ENCODE measurements at places on chromosomes 2 and 18.

DNA sequence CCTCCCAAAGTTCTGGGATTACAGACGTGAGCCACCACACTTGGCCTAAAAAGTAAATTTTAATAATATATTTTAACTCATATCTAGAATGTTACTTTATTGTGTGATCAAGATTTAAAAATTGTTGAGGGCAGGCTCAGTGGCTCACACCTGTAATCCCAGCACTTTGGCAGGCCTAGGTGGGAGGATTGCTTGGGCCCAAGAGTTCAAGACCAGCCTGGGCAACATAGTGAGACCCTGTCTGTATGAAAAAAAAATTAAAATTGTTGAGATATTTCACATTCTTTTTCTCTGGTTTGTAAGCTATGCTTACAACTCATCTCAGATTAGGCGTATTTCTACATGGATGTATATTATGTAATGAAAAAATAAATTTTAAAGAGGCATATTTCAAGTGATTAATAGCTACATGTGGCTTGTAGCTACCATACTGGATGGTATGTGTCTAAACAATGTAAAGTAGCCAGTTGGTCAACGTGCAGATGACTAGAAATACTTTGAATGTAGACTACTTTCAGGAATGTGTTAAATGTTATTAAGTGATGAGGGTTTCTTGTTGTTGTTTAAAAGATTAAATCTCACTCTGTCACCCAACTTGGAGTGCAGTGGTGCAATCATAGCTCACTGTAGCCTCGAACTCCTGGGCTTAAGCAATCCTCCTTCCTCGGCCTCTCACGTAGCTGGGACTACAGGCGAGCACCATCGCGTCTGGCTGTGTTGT is 5.9 kb downstream of the RAB10 start:
- DNase-seq = no peak

DNA sequence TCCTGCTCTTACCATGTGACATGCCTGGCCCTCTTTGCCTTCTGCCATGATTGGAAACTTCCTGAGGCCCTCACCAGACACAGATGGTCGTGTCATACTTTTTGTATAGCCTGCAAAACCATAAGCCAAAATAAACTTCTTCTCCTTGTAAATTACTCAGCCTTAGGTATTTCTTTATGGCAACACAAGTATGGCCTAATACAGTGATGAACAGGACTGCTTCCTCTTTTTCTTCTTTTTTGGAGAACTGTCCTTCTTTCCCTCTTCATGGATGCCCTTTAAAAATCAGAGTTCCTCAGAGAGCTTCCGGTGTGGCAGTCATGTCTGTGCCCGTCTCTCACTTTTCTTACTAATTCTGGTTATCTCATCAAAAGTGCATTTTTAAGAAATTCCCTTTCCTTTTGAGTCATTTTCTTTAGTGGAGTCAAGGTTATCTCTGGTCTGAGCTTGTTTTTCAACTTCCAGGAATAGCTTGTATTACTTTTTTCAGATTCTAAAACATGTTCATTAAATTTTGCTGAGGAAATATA is 9.2 kb upstream of the IL1A start:
- peak; percentile 47 for DNase-seq

DNA sequence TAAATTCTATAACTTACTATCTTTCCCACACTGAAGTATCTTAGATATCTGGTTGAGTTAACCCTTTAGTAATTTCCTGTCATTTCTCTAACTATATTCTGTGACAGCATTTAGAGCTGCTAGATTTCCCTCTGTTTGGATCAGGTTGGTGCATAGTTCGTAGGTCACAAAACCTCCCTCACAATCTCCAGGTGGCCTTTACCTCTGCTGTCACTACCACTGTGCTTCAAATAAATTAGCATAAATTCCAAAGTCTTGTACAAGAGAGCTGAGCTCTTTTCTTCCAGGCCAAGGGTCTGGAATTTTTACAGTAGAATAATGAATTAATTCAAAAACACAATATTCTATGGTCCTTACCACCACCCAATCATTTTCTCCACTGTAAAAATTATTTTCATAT is 739.7 kb downstream of the ERBB4 start:
- DNase-seq = no peak

DNA sequence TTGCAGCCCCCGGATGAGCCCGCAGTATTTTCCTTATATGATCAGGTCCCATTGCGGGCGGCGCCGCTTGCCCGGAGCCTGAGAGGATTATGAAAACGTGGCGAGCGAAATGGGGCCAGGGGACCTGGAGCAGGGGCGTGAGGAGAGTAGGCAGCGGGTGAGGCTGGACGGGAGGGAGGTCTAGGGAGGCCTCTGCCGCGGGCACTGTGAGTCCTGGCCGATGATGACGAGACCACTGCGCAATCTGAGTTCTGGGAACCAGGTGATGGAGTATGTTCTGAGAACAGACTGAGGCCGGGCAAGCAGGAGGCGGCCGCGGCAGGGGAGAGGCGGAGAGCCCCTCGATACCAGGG is 790 bp upstream of the ACAA2 start:
- DNase-seq = peak; percentile 75

DNA sequence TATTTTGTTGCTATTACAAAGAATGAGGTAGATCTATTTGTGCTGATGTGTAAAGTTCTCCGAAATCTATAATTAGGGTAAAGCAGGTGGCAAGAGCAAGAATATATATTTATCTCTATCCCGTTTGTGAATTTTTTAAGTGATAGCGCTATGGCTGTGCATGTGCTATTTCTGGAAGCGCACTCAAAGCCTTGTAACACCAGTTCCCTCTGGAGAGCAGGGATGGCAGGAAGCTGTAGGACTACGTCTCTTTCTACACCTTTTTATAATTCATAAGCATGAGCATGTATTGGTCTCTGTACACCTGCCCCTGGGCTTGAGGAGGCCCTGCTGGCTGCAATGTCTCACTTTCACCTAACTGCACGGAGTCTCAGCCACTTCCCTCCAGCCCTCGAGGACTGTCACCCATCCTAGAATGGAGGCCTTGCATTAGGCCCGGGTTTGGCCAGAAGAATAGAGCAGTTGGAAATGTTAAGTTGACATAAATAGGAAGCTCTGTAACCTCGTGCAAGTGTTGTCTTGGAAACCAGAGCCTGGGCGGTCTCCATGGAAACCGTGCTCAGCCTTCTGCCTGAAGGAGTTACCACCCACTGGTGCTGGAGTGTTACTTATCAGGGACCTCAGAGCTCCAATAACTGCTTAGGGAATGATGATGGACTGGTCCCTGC is 20.9 kb downstream of the ITM2C start:
- peak; percentile 21 for DNase-seq

GRCh38 chr2:168622559-168622958 is 166.5 kb downstream of the CERS6 start:
- DNase-seq = no peak

DNA sequence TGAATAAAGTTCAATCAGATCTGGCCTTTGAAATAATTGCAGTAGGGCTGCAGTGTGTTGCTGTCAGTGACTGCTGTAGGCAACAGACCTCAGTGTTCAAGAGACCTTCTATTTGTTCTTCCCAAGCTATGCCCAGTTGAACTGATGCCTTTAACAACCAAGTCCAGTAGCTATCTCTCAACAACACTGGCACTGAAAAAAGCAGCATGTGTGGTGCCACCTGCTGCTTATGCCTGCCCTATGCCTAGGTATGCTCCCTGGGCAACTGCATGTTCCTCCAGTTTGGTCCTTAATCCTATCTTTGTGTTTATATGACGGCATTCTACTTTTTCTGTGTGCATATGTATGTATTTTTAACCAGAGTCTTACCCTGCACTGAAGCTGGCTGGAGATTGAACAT is 523.9 kb upstream of the MEX3C start:
- no peak for DNase-seq

DNA sequence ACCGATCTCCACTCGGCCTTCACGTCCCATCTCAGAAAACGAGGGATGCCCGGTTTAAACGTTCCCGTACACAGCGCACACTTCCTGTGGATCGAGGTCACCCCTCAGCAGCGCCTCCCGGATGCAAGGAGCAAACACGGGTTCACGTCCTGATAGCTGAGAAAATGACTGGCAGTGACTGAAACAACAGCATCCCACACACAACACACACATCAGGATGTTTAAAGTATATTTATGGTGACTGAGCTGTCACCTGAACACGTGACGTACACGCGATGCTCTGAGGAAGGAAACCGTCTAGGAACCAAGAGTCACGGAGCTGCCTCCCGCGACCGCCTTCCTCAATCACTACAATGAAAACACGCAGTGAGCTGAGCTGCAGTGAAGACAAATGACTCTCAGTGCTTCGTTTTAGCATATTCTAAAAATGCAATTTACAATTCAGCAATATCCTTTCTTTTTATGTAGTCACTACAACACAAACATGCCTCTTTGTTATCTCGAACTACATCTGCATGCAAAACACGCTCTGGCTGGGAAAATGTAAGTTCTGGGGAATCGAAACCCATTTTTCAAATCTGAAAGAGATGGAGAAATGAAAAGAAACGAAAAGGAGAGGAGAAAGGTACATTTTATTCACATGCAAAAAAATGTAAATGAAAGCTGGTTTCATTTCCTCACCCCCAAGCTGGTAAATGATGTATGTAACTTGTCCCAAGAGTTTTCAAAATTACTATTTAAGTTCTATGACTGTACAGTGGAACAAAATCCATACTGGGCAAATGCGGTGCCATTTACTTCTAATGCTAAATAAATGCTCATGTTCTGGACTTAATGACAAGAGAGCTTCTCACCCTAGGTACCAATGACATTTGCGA is 19.8 kb downstream of the HDAC4 start:
- DNase-seq = no peak

- no peak for DNase-seq
Measured at GRCh38 chr2:240817496-240818292, 2.3 kb downstream of the KIF1A start.

All from fibroblast of mammary gland (primary cell).